Stimulated activated CD8-positive, alpha-beta memory T cell treated with anti-CD3 and anti-CD28 coated beads, Interleukin-12 subunit alpha, Interleukin-12 subunit beta, amount 100 ng/mL, for 4 hours (primary cell): ENCODE measurements at places on chromosomes 13 and 19.

DNA sequence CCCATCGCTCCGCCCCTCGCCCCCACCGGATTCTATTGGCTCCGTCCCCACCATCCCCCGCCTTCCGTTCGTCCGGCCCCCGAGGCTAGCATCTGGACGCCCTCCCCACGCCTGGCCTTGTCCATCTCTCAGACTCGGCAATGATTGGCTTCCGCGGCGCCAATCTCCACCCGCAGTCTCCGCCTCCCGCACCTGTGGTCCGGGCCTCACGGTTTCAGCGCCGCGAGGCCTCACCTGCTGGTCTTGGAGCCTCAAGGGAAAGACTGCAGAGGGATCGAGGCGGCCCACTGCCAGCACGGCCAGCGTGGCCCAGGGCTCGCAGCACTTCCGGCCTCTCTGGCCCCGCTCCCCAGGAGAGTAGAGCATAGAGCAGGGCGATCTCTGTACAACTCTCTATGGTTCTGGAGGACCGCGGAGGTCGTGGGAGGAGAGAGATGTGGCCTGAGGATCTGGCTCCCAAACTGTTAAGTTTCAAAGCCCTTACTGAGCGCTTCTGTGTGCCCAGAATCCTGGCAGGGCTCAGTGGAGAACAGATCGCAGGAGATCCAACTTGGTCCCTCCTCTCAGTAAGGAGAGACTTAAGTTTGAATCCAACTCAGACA lies at the start of gene ERCC1:
Gene ERCC1 (minus strand): TSS at position 329 of the 602 bp plus-strand sequence. CDS start 543 bp downstream, outside the sequence.
- no peak for DNase-seq

GRCh38 chr13:44918326-44919103 lies 70.8 kb downstream of the NUFIP1 start:
- peak; percentile 60 for DNase-seq

DNA sequence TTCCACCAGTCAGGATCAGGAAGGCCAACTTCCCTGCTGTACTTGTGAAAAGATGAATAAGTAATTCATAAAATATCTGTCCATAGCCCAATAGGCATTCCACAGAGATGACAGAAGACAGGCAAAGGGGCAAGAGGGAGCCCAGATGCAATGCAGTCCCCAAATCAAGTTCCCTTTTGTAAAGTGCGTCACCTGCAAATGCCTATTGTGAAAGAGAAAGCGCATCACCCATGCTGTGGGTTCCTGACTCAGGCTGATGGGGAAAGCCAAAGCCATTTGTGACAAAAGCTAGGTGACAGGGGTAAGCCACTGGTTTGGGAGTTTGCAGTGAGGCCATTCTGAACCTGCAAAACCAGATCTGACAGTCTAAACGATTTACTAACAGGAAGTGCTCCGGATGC lies 157.5 kb upstream of the ZNF536 start:
- no peak for DNase-seq

- DNase-seq = no peak
Observed at GRCh38 chr19:8571006-8571411, 6.2 kb downstream of the MYO1F start.

- no peak for DNase-seq
Observed at GRCh38 chr13:102233566-102234208, 168.2 kb downstream of the FGF14 start.

GRCh38 chr13:48492470-48493065 lies 40.3 kb downstream of the RCBTB2 start:
- DNase-seq = peak; percentile 55

GRCh38 chr13:99743094-99743493 lies 228.5 kb downstream of the ZIC5 start:
- DNase-seq = no peak

GRCh38 chr13:77863144-77863543 lies 55.5 kb downstream of the EDNRB start:
- DNase-seq = no peak

DNA sequence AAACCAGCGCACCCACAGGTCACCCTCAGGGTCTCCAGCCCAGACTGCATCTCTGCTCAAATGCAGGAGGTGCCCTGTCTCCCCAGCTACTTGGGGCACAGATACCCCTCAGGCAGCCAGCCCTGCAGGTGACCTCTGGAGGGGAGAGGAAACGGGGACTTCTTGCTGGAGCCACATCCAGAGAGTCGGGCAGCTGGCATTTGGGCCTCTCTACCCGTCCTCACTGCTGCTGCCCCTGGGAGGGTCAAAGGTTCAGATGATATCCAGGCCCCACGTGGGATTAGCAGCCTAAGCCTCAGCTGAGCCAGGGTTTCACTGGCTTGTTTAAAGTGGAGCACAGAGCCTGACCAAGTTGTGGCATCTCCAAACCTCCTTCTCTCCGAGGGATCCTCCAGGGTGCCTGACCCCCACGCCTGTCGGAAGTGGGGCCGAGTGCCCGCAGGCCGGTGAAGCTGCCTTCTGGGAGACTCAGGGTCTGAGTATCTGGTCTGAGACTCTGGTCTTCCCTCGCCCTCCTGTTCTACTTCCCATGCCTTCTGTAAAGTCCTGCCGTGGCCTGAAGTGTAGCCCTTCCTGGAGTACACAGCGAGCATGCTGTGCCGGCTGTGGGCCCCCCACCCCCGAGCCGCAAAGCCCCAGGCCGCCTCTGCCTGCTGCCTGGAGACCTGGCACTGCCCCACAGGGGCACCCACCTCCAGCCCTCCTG lies 2.1 kb downstream of the RASA3 start:
- DNase-seq = no peak
